Hematopoietic multipotent progenitor cell treated with erythropoietin and hydrocortisone succinate and interleukin-3 and kit ligand, for 4 days (in vitro differentiated cells): ENCODE measurements at places on chromosomes 2 and 18.
A peak's percentile ranks its signal among the peaks of the same experiment; 100 is the strongest.

GRCh38 chr2:121900391-121900790, 144.9 kb downstream of the TSN start:
- no peak for DNase-seq

DNA sequence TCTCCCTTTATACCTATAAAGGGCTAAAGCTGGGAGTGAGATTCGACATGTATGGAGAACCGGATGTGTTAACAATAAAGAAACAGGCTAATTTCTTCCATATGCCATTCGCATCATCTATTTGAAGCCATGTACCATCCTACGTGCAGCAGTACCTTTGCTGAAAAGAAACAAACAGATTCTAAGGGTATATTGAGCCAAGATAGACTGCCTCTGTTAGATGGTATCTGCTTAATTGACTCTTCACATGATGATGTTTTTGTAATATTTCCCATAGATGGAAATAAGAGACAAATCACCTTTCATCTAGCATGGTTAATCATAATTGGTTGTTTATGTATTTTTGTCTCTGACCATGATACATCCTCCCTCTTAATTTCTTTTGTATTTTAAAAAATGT, 32.1 kb upstream of the PAX3 start:
- no peak for DNase-seq

- no peak for DNase-seq
These were observed 41.1 kb downstream of the DHRS9 start for GRCh38 chr2:169110419-169110818.

- peak; percentile 41 for DNase-seq
These were observed 299.0 kb upstream of the FBXO11 start for GRCh38 chr2:48205137-48205798.

GRCh38 chr2:238097988-238098871, 1.9 kb upstream of the ESPNL start:
- peak; percentile 88 for DNase-seq

DNA sequence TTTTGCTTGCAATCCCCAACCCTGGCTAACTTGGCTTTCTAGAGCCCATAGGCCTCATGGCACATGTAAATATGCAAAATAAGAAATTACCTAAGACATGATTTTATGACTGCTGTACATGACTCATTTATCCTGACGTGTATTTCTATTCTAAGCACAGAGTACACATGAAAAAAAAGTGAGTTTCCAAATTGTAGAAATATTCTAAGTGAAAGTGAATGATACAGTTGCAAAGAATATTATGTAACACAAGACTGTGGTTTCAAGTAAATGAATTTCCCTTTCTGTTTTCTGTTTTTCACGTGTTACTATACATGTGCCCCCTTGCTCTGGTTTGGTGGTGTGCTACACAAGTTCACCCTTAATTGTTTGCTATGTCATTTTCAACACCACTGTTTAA, 162.4 kb downstream of the LRP1B start:
- no peak for DNase-seq

DNA sequence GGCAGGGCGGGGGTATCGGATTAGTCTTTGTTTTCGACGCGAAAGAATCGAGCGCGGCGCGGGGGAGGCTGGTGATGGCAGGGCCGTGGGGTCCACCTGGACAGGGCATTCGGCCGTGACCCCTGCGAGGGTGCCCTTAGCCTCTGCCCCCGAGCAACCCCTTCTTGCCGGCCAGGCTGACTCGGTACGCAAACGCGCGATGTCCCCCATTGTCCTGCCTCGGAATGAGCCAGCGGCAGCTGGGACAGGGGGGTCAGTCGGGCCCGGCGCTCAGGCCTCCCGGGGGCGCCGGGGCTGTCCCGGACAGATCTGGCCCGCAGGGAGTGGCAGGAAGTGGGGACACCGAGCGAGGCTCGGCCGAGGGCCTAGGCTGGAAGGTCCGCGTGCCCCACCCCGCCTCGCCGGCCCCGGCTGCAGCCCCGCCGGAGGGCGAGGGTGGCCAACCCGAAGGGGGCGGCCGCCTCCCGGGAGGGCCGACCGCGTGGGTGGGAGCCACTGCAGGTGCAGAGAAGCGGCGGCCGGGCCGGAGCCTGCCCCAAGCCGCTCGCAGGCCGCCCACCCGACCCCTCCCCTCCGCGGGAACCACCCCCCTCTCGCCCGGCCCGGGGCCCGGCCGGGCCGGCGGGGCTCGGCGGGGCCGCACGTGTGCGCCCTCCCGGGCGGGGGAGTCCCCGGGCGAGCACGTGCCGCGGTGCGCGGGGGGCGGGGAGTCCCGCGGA, at the start of gene TET3:
Gene TET3 (plus strand): TSS at position 708 of the 719 bp plus-strand sequence. CDS start 1,494 bp downstream, outside the sequence.
- DNase-seq = peak; percentile 84

DNA sequence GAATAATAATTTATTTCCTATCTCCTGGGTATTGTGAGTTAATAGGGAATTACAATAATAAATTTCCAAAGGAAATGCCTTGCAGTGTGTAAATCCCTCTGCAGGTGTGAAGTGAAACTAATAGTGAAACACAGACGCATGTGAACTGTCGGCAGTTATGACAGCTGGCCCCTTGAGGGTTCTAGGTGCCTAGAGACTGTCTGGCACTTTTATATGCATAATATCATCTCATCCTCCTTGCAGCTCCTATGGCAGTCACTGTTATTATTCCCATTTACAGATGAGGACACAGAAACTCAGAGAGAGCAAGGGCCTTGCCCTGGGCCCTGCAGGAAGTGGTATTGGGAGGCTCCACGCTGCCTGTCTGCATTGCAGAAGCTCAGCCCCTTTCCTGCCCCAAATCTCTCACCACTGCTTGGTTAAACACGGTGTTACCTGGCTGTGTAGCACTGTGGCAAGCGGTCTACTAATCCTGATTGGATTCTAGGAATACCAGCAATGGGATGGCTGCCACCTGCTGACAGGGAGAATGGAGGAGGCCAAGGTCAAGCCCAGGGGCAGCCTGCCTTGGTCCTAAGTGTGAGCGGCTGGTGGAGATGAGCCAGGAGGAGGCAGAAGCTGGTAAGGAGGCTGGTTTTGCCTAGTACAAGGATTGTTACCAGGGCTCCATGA, 32.8 kb upstream of the ACKR3 start:
- DNase-seq = peak; percentile 48

DNA sequence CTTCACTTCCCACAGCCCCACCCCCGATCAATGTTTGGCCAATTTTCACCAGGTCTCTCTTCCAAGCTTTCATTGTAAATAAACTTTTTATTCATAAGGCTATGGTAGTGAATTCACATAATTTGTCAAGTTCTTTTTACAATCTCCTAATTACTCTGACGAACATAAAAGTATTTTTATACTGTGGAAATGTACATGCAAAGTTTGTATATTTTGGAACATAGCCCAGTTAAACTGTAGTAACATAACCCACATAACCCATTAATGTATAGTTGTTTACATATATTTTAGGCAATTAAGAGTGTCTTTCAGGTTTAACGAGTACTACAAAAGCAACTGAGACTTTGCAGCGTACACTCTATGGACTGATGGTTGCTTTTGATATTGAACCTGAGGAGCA, 228.3 kb upstream of the ERBB4 start:
- no peak for DNase-seq

- no peak for DNase-seq
These were observed 41.6 kb downstream of the TBC1D8 start for GRCh38 chr2:101109451-101110118.

GRCh38 chr2:101219246-101219645, 33.4 kb upstream of the CNOT11 start:
- peak; percentile 45 for DNase-seq

DNA sequence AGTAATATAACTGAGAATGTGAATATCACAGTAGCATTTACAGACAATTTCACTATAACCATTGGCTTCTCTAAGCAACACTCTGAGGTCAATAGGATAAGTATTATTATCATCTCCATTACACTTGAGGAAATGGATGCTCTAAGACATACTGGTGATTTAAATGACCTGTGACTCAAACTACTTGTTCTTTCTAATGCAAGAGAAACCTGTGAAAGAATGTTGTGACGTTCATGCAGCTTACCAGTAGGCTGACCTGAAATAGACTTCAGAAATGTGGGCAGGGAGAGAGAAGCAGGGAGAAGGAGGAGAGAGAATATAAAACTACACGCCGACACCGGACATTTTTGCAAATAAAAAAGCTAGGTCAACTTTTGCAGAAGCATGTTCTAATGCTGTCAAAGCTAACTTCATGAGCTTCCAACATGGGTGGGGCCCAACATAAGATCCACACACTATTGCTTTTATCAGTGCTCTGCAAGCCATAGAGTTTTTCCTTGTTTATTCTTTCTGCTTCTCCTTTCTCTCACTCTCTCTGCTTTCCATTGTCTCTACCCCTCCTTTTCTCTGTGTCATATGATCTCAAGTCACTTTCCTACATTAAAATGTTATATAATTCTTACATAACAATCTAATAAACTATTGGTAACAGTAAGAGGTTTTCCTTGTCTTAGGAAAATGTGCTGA, 217.6 kb upstream of the FN1 start:
- peak; percentile 40 for DNase-seq

- peak; percentile 65 for DNase-seq
These were observed 22.7 kb upstream of the ZBTB14 start for GRCh38 chr18:5318061-5318700.

GRCh38 chr2:25736899-25737515, 63.6 kb upstream of the DTNB start:
- no peak for DNase-seq

DNA sequence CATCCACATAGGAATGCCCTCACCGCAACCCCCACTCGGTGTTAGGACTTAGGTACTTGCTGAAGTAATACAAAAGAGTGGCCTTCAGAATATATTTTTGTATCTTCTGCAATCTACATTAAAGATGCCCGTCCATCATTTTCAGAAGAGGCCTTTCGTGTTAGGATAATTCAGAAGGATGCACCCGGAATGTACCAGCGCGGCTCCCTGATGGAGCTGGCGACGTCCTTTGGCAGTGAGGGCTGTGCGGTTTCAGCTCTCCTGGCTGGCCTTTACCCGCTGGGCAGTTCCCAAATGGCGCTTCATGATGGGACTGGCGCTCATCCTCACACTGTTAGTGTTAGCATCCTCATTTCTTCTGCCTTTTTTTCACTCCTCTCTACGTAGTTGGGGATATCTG, 15.3 kb downstream of the TWIST2 start:
- no peak for DNase-seq

DNA sequence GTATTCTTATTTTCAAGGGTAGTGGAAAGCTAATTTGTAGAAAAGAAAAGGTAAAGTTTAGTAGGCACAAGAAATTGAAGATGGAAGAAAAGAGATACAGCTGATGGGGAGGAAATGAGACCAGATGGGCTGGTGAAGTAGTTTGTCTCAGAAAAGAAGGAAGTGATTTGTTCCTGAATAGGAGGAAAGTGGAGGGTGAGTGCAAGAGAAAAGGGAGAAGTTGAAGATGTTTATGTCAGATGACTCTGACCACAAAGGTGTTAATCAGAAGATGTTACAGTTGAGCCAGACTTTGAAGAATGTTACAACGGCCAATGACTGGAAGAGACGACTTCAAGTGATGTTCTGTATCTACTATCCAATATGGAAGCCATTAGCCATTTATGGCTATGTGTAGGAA, 21.2 kb downstream of the ZSCAN30 start:
- peak; percentile 52 for DNase-seq

DNA sequence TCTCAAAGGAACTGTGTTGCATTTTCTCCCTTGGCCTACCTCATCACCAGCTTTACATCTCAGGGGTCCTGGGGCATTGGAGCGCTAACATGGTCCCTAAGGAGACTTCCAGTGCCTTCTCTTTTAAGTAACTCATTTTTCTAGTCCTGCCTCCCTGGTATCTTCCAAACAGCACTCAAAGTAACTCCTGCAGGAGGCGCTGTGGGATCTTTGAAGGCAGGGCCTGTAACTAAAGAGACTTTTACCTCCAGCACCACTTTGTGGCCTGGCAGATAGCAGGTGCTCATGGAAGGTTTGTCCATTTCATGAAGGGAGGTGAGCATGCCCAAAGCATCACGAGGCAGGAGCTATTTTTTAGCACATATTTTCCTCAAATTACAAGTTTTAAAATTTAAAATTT, 411.0 kb upstream of the GYPC start:
- peak; percentile 70 for DNase-seq

- peak; percentile 22 for DNase-seq
These were observed 3.5 kb downstream of the ADCYAP1 start for GRCh38 chr18:907885-908757.

GRCh38 chr2:71154798-71155197, 24.4 kb downstream of the MPHOSPH10 start:
- DNase-seq = peak; percentile 54

DNA sequence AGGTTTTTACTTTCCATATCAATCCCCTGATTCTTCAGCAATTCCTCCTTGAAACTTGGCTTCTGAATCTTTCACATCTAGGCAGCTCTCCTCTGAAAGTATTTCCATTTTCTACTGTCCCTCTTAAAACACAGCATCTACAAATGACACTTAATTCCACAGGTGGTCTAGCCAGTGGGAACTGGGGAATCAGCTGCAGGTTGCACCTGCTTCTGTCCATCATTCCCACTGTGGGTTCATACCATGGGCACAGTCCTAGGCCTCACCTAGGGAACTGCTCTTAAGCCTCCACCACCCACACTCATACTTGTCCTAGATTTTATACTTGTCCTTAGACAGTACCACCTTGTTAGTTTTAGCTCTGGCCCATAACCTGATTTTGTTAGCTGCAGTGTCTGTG, 2.2 kb downstream of the LOXL3 start:
- DNase-seq = no peak

DNA sequence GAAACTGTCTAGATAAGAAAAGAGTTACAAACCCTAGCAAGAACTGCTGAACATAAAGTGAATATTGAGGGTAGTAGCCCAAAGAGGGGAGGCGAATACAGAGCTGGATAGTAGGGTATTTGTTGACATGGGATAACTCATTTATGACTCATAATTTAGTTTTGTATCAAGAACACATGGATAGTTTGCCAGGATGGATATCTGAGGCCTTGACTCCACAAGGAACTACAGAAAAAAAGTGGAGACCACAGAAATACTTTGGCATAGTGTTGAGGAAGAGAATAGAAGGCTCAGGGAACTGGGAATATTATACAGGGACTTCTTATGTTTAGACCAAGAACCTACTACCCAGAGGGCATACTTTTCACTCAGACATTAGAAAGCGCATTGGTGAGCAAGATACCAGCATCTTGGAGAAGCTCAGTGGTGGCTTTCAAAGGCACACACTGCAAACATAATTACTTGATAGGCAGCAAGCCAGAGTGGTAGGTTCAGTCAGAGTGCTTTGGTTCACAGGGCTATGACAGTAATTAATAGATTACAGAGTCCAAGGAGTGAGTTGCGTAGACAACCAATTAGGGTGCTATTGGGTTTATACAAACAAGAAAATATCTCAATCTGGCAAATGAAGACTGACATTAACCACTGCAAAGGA, 51.9 kb upstream of the ZBTB7C start:
- no peak for DNase-seq

DNA sequence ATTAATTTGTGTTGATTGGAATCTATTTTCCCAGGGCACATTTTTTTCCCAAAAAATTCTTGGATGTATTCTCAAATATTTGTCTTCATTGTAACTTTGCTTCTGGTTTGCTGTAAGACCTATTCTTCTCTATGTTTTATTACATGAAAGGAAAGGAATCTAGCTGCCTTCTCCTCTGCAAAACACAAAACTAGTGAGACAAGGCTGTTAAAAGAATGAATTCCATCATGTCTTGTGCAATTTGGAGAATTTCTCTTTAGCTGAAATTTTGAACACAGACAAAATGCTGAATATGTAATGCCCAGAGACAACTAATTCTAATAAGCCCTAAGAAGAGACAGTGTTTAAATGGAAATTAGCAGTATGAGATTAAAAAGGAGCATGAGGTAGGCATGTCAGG, 275.9 kb downstream of the CDH20 start:
- no peak for DNase-seq
